ENCODE measurements at places on chromosomes 6 and 20.

DNA sequence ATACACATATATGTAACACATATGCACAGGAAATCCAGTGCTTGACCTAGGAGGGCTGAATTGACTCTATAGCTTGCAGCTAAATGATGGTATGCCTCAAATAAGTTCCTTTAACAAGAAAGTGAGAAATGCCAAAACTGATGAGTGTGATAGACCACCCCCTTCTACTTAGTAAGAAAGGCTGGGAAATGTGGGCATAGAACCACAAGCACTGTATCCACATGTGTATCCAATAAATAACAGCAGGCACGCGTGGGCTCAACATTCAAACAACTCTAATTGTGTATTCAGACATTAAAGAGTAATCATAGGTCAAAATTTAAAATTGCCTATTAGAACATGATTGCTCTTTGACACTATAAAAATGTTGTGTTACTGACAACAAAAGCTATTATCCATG lies 54.1 kb downstream of the FAM83B start:
- DNase-seq, result no peak

GRCh38 chr20:39829661-39830060 lies 859.4 kb downstream of the MAFB start:
- no peak for DNase-seq

DNA sequence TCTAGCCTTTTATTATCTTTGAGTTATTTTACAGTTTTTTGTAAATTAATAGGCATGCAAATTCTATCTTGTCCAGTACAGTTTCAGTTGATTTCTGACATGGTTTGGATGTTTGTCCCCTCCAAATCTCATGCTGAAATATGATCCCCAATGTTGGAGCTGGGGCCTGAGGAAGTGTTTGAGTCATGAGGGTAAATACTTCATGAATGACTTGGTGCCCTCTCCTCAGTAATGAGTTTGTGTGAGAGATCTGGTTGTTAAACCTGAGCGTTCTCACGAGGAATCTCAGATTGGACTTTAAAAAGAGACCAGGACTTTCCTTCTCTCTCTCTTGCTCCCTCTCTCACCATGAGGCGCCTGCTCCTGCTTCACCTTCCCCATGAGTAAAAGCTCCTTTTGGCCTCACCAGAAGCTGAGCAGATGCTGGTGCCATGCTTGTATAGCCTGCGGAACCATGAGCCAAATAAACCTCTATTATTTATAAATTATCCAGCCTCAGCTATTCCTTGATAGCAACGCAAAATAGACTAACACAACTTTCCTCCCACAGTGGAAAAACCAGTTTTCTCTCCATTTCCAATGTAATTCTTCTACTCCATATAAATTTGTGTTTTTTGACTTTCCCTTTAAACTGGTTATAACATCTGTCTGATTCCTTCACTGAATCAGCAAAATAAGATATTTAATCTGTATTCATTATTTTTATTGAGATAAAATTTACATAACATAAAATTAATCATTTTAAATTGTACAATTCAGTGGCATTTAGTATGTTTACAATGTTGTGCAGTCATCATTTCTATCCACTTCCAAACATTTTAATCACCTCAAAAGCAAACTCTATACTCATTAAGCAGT lies 78.7 kb upstream of the PRSS16 start:
- no peak for DNase-seq

DNA sequence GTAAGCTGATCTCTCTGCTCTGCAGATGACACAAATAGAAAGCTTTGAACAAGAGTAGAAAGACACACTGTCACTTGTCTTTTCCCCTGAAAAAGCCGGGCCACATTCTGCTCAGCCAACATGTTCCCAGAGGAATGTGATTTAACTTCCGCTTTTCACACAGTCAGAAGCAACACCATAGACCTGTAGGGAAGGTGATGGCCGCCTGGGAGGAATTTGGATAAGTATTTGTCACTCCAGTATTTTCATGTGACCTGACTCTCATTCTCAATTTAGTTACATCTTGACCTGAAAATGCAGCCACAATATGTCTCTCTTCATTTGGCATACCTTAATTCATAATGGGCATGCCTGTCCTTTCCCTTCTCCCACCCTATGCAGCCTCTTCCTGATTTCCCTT lies 2.0 kb upstream of the GRM1 start:
- DNase-seq, result no peak

DNA sequence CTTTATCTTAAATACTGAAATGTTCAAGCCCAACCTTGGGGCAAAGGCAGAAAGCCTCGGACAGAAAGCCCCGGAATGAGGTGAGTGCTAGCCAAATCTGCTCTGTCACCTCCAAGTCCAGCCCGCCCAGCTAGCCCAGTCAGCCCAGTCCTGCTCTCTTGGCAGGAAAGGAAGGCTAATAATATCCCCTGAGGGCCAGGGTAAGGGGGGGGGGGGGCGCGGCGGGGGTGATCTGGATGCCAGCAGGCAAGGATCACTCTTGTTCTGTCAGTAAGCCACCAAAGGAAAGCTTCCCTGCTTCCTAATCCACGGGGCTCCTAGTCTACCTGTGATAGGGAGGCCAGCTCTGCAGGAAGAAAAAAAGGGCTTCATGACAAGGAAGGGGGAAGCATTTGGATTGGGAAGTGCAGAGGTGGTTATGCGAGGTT lies 1.1 kb downstream of the NDRG3 start:
- no peak for DNase-seq

GRCh38 chr20:36736451-36737182 lies 9.3 kb downstream of the NDRG3 start:
- no peak for DNase-seq

DNA sequence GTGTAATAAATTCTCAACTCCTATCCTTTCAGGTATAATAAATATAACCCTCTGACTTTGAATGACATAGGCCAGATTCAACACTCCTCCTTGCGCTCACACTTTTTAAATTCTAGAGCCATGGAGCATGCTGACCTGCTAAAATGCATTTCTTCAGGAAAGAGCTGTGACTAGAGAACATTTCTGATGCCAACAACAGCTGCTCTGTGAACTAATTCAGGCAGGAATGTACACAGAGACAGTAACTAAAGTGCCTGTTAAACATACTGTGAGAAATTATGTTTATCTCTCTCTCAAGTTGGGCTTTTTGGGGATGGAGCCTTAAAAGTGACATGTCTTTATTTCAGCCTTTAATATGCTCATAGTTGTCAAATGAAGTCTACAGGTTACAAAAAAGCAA lies 8.3 kb downstream of the NHSL1 start:
- no peak for DNase-seq

- no peak for DNase-seq
Measured at GRCh38 chr6:43016176-43016942, 2.3 kb downstream of the KLHDC3 start.

DNA sequence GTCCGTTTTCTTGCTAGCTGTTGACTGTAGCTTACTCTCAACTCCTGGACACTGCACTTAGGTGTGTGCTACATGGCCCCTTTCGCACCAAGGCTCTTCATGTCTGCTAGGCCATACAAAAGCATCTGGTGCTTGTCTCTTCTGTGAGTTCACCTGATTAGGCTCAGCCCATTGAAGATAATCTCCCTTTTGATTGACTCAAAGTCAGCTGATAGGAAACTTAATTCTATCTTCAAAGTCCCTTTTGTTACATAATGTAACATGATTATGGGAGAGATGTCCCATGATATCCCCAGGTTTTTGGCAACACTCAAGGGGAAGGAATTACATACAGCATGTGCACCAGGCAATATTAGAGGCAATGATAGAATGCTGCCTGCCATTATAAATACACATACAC lies 263.0 kb upstream of the JAG1 start:
- no peak for DNase-seq

GRCh38 chr6:90537027-90537426 lies 49.8 kb downstream of the MAP3K7 start:
- DNase-seq, result no peak

- DNase-seq, result no peak
Measured at GRCh38 chr6:50257322-50257721, 207.6 kb upstream of the DEFB112 start.

- DNase-seq, result peak; percentile 20
Measured at GRCh38 chr20:41137614-41138474, 501 bp downstream of the PLCG1 start.

DNA sequence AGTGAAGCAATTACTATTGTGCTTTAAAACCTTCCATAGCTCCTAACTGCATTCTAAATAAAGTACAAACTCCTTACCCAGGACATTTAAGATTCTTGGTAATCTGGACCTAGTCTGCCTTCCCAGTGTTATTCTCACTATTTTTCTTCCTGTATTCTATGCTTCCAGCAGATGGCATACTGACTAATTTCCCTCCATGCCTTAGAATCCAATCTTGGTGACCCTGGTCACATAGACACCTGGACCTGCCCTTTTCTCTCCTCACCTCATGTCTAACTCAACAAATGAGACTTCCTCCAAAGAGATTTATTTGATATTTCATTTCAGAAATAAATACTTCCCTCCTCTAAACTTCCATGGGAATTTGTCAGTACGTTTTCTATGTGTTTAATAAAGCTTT lies 25.8 kb downstream of the ROS1 start:
- no peak for DNase-seq

DNA sequence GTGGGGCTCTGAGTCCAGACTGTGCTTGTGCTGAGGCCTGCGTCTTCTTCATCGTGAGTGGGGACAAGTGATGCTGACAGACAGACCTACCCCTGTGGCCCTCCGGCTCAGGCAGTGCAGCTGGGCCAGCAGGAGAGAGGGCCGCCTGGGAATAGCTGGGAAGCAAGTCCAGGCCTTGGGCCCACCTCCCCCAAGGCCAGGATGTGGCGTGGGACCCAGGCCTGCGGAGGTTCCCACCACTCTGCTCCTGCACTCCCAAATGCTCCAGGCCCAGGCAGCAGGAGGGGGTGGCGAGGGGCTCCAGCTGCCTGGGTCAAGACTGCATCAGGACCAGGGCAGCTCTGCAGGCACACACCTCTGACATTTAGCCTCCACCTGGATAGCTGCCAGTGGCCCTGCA lies 38.3 kb downstream of the DAAM2 start:
- no peak for DNase-seq

DNA sequence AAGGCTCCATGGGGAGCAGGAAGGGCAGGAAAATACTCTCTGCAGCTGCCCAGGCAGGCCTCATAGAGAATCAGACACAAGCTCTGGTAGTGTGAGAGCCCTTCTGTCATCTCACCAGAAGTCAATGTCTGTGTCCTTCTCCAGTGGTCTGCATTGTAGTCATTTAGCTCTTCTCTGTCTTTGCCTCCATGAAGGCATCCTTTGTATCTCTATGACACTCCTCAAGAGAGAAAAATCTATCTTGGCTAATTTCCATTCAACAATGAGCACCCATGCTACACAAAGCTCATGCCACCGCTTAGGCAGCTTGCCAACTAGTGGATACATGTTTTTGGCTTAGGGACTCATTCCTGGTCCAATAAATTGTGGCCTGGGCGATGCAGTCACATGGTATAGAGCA lies 92.1 kb downstream of the RNF217 start:
- DNase-seq, result no peak

- DNase-seq, result no peak
Measured at GRCh38 chr6:122778985-122779661, 393 bp upstream of the FABP7 start.

DNA sequence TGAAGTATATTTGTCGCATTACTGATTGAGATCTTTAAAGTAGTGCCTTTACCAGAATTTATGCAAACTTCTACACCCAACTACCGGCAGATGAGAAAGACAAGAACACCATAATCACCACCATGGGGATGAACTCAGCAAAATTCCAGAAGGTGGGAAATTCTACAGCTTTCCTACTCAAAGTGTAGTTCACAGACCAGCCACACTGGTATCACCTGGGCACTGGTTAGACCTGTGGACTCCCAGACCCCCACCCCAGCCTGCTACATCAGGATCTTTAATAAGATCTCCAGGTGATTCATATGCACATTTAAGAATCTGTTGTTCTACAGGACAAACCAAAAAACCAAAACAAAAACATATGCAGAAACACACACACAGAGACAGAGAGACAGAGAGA lies 67.9 kb downstream of the POPDC3 start:
- DNase-seq, result no peak

- DNase-seq, result no peak
Measured at GRCh38 chr6:125558907-125559306, 190.5 kb upstream of the HEY2 start.

DNA sequence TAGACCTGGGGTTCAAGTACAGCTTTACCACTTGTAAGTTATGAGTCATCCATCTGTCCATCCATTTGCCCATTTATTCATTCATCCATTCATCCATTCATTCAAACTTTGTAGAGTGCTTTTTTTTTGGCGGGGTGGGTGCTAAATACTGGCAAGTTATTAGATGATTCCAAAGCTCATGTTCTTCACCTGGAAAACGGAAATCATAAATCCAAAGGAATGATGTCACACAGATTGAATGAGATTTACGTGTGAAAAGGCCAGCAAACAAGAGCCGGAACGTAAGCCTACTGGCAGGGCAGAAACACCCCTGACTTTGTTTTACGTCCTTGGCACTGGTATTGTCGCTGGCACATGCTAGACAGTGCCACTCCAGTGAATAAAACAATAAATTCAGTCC lies 480.9 kb upstream of the CHD6 start:
- no peak for DNase-seq

GRCh38 chr6:109595998-109596397 lies 95.0 kb downstream of the AK9 start:
- no peak for DNase-seq

DNA sequence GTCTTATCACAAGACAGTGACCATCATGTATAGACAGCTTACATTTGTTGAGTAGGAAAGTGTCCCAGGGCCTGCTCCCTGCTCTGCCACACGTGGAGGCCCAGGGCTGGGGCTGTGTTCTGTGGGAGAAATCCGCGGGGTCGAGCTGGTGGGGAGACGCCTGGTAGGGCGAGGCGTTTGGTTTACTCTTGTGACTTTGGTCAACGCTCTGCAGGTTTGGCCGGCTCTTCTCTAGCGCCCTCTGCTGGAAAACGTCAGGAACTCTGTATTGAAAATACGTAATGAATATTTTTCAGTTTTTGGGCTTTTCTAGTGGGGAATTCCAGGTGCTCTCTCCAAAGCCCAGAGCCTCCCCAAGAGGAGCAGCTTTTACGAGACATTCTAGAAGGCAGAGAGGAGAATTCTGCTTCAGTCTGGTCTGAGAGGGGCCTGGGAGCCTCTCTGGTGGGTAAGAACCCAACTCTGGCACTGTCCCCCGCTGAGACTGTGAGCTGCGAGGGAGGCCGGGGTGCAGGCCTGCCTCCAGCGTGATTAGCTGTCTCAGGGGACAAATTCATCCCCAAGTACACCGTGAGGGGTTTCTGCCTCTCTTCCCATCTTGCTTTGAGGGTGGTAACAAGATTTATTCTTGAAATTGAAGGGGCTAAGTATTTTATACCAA lies 112.6 kb upstream of the RALGAPA2 start:
- peak; percentile 23 for DNase-seq

- no peak for DNase-seq
Measured at GRCh38 chr20:64072498-64073063, 6.7 kb downstream of the RGS19 start.

- no peak for DNase-seq
Measured at GRCh38 chr20:53822534-53822933, 228.9 kb upstream of the ZNF217 start.

- no peak for DNase-seq
Measured at GRCh38 chr20:44748005-44748370, 2.3 kb downstream of the KCNK15 start.

DNA sequence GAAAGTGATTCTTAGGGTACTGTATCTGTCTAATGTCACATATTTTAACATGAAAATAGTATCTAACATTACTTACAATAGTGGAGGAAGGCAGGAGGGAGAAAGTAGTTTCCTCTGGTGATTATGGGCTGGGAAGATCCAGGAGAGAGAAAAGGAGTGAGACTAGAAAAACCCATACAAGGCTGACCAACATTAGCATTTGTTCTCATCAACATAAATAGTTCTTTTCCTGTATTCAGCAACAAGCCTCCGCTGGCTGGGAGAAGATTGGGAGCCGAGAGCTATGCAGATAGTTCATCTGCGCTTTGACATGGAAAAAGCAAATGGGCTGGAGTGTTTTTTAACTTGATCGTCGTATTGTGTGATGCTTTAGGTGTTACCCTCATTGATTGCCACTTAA lies 239.4 kb downstream of the PHACTR1 start:
- DNase-seq, result no peak
